T-helper 1 cell treated with Interleukin-12 subunit alpha and Interleukin-12 subunit beta and Interleukin-4 antibody, amounts not matched to agents 30 ng/mL and 1 ng/mL, for 36 hours (primary cell): ENCODE measurements at places on chromosomes 7 and 10. TPM values are rescaled to one million over a fixed set of nuclear protein-coding genes. Genes with fewer than 3 reads are reported as not detected.

The FAM24B gene
- 11.8 and 14.2 TPM in 2 replicates for total RNA-seq

The ARHGEF5 gene
- total RNA-seq = 9.8 and 11.0 TPM in 2 replicates

The CPED1 gene
- 0.15 TPM in 1 of 2 replicates, not detected in the other for total RNA-seq

The PARD3 gene
- 0.54 and 0.93 TPM in 2 replicates for total RNA-seq

The SPRN gene
- not detected in 2 replicates for total RNA-seq
